ENCODE measurements at places on chromosomes 4 and X.

GRCh38 chr4:48635310-48635709, 144.8 kb downstream of the FRYL start:
- no peak for DNase-seq

- DNase-seq, result no peak
Measured at GRCh38 chr4:145623831-145624230, 4.6 kb downstream of the MMAA start.

- no peak for DNase-seq
Measured at GRCh38 chr4:27685091-27685490, 824.5 kb downstream of the STIM2 start.

- DNase-seq, result no peak
Measured at GRCh38 chr4:138978600-138978999, 37.0 kb upstream of the NOCT start.

DNA sequence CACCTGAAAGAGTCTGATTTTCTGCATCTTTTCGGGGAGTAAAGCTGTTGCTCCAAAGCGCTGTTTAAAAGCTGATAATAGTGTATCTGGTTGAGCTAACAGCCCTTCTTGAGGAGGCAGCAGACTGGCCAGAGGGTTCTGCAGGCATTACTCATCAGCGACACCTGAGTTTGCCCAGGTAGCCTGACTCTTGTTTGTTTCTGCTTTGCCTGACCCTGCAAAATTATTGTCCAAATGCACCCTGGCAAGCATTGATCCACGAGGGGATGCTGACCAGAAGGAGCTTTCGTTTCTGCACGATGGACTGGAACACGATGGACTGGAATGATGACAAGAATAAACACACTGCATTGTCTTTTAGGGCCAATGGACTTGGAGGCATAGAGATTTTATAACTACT, 6.2 kb downstream of the CD99 start:
- DNase-seq, result no peak

GRCh38 chr4:94306713-94307112, 35.9 kb downstream of the HPGDS start:
- DNase-seq, result no peak

DNA sequence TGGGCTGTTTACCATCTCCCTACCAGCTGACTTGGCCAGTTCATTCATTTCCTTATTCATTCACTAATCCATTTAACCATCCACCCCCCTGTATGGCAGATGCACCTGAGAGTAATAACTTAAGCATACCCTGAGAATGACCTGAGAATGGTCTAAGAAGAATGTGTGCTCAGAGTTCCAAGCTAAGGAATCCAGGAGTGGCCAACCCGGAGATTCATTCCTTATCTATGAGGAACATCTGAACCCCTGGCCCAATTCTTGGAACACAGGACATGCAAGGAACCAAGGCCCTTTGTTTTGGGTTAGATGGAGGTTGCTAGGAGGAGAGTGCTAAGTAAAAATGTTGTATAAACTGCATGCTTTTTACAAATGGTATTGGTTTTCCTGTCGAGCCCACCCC, 13.5 kb upstream of the STARD8 start:
- no peak for DNase-seq

DNA sequence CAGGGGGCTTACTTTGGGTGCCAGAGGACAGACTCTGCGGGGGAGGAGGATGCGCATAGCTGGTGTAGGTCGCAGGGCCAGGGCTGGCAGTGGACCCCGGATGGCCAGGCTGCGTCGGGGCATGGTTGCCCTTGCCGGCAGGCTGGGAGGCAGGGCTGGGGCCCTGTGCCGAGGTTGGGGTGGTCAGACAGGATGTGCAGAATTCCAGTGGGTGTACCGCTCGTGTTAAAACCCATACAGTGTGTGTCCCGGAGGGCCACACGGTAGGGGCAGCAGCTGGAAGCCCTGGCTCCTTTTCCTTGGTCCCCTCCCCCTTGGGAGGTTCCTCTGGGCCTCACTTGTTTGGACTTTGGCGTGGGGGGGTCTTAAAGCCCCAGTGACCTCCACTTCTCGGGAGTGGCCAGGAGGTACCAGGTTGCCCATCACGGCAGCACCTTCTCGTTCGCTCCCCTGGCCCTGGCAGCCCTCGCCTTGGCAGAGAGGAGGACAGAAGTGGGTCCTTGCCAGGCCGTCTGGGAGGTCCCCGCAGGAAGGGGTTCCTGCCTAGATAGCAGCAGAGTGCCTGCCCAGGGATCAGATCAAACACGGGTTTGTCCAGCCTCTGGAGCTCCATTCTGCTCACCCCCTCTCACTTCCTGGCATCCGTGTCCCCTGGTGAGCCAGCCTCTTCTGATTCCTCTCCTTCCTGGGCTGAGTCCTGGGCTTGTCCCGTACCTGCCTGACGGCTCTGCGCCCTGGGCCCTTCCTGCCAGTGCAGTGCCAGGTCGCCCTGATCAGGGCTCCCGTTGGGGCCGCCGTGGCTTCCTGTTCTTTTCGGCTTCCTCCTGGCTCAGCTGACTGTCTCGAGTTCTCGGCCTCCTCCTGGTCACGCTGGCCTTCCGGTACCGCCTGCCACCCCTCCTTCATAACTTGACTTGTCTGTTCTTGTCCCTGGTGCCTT, 56.7 kb upstream of the HGFAC start:
- peak; percentile 81 for DNase-seq

DNA sequence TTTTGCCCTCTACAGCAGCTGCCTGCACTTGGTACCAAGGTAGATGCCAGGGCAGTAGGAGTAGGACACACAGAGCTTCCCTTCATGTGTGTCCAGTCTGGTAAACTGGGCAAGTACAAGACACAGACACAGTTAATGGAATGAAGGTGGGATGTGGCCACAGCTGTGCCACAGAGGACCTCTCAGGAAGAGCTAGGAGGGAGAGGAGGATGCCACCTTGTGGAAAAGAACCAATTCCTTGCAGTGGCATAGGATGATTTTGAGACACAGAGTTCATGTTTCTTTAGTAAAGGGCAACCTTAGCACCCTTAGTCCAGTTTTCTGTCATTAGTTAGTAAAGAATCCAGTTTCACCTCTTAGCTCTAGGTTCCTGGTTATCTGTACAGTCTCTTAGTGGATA, 36.3 kb upstream of the TBC1D14 start:
- DNase-seq, result no peak

- DNase-seq, result no peak
Measured at GRCh38 chrX:40809210-40809609, 73.9 kb upstream of the MED14 start.

- DNase-seq, result no peak
Measured at GRCh38 chr4:18850867-18851266, 829.3 kb upstream of the LCORL start.

- no peak for DNase-seq
Measured at GRCh38 chr4:164509951-164510350, 244.0 kb upstream of the SMIM31 start.

DNA sequence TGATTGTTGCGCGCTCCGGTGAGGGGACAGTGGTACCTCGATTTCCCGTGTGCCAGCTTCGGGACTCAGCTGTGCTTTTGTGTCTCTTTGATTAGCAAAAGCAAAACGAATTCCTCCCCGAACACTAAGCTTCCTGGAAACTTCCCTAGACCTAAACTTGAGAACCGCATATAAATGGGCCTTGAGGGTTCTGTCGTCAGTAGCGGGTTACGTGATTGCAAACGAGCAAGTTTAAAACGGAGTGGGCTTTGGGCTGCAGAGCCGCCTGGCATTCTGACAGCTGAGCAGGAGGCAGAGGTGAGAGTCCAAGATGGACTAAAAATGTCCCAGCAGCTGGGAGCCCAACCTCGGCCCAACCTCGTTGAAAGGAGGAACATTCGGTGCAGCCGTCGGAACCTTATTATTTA, 1.2 kb upstream of the TAPT1 start:
- DNase-seq, result peak; percentile 63

- no peak for DNase-seq
Measured at GRCh38 chrX:17613979-17614588, 123.2 kb upstream of the SCML1 start.
